ENCODE measurements at places on chromosomes 1 and 21.

- DNase-seq = no peak
Measured at GRCh38 chr1:56654126-56654923, 9.2 kb downstream of the PRKAA2 start.

- DNase-seq = no peak
Measured at GRCh38 chr21:35329940-35330660, 281.0 kb upstream of the RUNX1 start.

DNA sequence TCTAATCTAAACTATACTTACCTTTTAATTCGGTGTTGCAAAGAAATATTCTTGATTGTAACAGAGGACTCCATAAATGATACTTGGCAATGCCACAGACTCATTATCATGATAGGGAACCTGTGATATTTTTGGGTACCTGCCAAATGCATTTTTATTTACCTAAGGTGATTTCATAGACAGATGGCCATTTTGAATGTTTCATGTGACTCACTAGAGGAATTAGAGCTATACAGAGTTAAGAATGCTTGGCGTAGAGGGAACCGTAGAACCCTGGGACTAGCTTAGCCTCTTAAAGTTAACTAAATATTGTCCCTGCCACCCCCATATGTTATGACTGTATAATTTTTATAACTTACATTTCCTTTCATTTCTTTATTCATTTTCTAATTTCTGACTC lies 136.1 kb downstream of the DISP1 start:
- DNase-seq = no peak

DNA sequence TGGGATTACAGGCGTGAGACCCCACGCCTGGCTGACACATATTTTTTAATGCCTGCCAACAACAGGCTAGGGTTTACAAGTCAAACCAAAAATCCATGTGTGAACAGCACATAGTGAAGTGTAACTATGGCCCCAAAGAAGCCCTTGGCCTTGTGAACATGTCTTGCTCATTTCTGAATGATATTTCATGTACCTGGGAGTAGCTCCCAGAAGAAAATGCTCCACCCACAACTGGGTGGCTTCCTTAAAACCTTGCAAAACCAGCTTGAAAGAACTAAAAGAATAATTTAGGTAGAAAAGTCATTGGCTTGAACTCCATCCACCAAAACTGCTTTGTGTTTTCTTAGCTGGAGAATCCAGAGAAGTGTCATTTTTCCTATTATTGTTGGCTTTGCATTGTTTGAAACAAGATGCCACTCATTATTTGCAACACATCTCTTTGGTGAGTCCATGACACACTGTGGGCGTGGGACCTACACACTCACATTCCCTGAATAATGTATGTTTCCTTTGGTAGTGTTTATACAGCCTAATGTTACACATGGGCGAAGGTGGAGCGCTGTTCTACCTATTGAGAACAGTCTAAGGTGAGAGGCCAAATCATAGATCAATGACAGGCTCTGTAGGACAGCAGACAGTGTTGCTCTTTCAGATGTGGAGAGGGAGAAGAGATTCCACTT lies 28.5 kb upstream of the SDE2 start:
- DNase-seq = no peak

DNA sequence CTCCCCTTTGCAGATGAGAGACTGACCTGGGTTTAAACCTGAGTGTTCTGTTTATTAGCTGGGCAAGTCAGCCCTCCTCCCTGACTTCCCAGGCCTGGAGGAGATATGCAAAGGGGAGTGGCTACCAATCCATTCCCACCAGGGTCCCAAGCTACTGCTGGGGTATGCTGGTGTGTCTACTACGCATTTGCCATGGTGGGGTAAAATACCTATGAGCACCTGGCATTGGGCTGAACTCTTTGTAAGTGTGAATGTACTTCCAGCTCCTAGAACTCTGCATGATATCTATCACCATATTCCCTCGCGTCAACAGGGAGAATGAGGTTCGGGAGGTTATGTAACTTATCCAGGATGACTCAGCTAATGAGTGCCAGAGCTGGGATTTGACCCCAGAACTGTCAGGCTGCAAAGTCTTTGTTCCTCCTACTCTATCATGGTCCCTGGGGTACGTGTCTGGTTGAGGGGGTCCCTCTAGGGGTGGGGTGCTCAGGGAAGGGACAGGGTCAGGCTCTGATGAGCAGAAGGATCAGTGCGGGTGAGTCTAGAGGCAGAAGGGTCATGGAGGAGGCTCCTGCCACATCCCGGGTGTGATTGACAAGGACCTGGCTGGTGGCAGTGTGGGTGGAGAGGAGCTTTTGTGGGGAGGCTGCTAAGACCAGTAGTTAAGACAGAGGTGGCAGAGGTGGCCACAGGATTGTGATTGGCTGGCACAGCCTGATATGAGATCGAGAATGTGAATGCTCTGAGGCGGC lies 16.7 kb downstream of the AMPD2 start:
- peak; percentile 86 for DNase-seq

- no peak for DNase-seq
Measured at GRCh38 chr1:98172022-98172421, 251.2 kb upstream of the DPYD start.

GRCh38 chr1:100433563-100433962 lies 81.3 kb downstream of the CDC14A start:
- no peak for DNase-seq

DNA sequence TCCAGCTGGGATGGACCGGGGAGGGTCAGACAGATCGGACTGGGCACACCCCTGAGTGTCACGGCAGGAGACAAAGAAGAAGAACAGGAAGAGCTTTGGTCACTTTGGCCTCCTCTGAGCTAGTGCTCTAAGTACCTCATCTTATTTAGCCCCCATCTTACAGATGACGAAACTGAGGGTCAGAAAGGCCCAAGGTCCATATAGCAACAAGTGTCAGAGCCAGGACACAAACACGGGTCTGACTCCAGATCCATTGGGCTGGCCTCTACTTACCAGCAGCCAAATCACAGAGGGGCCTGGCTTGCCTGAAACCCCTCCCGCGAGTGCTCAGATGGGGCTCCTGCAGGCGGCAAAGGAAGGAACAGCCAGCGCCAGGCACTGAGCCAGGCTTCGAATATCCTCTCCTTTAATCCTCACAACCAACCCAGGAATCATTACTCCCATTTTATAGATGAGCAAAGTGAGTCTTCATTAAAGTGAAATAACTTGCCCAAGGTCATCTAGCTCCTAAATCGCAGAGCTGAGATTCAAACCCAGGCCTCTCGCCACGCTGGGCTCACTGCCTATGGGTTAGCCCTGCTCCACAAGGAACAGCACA lies 25.7 kb upstream of the SELENON start:
- no peak for DNase-seq

- no peak for DNase-seq
Measured at GRCh38 chr1:55378582-55378981, 163.4 kb upstream of the USP24 start.

DNA sequence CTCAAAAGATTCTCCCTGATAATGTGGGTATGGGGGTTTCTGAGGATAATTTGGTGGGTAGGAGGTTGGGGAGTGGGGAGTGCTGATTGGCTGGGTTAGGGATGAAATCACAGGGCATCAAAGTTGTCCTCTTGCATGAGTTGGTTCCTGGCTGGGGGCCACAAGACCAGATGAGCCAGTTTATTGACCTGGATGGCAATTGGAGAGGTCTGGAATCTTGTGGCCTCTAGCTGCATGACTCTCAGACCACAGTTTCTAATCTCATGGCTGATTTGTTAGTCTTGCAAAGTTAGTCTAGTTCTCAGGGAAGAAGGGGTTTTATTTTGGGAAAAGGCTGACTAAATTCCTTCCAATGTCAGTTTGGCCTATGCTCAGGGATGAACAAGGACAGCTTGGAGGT lies 3.3 kb upstream of the GBP1 start:
- no peak for DNase-seq

- no peak for DNase-seq
Measured at GRCh38 chr1:43539726-43540434, 9.2 kb downstream of the PTPRF start.

DNA sequence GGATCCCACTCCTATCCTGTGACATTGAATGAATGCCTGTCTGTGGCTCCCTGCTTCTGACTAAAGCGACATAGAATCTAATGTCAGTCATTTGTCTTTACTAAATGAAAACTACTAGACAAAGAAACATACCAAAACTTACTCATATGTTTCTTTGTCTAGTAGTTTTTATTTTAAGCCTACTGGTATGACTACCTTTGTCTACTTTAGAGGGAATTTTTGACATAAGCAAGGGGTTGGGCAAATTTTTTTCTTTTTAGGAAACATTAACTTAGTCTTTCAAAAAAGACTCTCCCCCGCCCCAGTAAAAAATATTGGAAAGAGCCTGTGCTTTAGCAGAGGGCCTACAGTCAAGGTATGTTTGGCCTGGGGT lies 4.9 kb downstream of the NEK7 start:
- DNase-seq = no peak

DNA sequence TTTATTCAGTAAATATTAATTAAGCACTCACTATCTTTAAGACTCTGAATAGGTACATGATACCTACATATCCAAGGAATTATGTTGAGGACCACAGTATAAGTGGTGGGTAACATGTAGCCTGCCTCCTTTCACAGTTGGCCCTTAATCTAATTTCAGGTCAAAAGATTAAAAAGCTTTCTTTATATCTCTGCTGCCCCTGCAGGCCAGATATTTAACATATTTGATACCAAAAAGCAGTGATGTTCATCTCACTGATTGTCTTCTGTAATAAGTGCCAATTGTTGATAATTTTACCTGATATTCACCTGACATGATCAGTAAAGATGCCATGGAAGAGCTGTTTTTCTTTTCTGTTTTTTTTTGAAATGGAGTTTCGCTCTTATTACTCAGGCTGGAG lies 36.5 kb downstream of the RLF start:
- no peak for DNase-seq

DNA sequence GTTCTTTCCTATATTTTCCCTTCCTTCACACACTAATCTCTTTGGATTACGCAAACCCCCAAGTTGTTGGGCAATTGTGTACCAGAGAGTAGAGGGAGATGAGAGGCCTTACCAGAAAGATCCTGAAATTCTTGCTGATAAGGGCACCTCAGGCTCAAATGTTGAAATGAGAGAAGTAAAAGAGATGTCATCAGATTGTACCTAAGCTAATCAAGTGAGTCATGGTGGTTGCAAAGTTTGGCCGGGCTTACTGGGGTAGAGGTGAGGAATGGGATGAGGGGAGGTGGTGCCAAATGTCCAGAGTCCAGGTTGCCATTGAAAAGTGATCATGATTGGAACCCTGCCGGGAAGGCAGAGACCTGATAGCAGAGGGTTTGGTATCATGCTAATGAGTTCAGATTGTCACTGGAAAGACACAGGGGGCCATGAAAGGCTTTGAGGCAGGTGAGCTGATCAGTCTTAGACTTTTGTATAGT lies 43.1 kb downstream of the OPTC start:
- no peak for DNase-seq

- DNase-seq = no peak
Measured at GRCh38 chr1:201724039-201724765, 104.8 kb upstream of the IPO9 start.
